Type B pancreatic cell (in vitro differentiated cells): ENCODE measurements at places on chromosomes 5 and 9.

DNA sequence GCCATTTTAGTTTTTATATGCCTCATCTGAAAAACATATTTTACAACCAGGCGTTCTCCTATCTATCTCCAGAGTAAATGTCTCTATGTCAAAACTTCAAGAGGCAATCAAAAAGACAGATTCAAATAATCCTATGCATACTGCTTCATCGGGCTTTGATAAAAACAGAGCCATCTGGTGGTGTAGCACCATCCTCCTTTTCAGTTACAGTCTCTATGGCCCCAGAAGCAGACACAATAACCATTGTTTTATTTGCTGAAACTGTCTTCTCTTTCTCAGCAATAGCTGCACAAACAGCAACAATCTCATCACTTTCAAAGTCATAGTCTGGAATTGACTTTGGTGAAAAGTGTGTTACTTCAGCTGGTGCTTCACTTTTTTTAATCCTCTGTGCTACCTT is 36.3 kb downstream of the PTGER4 start:
- DNase-seq, result no peak

DNA sequence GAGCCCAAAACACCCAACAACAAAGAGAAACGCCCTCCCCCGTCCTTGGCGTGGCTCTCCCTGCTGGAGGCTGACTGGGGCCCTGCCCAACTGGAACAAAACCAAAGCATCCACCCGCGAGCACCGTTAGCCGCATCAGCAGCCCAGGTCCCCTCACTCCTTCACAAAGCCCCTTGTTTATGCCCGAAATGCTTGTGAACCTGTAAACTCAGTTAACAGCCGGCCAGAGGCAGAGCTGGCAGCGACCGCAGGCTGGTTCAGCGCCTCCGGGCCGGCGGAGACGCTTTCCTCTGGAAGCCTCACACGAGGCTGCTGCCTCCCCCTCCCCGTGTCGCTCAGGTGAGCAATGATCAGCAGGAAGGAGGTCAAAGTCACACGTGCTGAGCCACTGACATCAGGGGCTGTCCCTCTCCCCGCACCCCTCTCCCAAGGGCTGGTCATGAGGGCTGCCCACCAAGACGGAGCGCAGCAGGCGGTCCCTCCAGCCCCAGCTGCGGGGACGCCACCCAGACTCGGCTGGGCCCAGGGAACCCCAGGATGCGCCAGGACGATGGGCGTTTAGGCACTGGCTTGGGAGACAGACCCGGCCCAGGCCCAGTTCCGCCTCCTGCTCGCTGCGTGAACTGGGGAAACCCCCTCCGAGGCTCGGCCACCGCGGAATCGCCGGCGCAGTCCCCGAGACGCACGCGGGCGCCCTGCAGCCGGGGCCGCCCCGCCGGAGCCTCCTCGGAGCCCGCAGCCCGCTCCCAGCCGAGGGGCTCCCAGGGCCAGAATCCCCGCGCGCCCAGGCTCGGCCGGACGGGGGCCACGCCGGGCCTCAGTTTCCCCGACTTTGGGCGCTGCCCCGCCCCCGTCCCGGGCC is 563 bp downstream of the SNAPC4 start:
- DNase-seq, result no peak

- DNase-seq, result no peak
Observed at GRCh38 chr9:2459756-2460155, 161.8 kb upstream of the VLDLR start.

DNA sequence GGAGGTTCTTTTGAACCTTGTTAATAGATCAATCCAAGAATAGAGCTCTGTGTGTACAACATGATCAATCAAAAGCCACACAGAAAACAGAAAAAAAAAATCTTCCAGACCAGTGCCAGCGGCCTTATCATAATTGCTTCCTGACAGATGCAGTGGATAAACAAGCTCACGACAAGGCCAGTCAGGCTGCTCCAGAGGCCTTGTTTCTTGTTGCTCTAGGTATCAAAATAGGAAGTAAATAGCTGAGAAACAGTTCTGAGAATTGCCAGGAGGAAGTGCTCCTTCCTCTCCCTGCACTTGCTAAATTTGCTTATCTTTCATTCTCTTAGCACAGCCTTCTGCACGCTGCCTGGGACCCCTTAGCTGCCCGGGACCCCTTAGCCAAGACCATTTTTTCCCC is 199.0 kb upstream of the TARS1 start:
- no peak for DNase-seq

- no peak for DNase-seq
Observed at GRCh38 chr5:107331312-107331711, 339.4 kb downstream of the EFNA5 start.

DNA sequence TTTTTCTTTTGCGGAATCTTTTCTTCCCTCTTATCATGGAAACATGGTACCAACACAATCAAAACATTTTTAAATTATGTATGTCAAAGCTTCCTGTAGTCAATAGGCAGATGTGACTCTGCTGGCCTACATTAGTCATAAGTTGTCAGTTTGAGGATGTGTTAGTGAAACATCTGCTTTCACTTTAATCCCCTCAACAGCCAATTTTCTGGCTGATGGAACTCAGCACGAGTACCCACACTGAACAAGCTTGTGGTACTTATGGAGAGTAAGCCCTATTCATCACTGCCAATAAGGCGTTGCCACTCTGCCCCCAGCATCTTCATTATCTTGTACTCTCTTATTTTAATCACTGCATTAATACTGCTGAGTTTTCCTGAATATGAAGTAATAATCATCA is 1034.4 kb downstream of the CDH9 start:
- DNase-seq, result no peak

- no peak for DNase-seq
Observed at GRCh38 chr9:131174681-131175239, 49.4 kb downstream of the NUP214 start.

DNA sequence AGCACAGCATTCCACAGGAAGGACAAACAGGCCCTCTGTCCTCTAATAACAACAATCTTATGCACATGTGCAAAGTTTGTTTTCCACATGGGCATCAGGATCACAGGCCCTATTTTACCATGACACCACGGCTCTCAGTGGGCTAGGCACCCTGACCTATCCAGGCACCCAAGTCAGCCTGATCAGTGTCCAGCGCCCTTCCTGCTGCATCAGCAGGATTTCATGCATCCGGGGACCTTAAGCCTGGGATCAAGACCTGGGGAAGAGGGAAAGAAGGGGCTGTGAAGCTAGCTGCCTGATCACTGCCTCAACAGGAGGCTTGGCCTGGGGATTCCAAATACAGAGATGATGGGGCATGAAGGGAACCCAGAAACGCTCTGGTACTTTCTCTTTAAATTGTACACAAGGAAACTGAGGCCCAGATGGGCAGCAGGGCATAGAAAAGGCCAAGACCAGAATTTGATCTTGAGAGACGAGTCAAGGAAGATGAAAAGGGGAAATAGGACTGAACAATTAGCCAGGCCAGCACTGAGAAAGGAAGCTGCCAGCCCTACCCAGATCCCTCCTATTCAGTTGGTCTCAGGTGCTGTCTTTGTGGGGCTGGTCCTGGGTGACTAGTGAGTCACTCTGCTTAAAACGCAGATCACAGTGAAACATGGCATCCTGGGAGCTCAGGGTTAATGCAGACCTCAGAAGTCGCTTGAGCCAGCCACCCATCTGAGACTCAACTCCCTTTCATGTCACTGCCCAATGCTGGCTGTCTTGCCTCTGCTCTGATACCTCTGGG is 57.9 kb downstream of the SHB start:
- no peak for DNase-seq

DNA sequence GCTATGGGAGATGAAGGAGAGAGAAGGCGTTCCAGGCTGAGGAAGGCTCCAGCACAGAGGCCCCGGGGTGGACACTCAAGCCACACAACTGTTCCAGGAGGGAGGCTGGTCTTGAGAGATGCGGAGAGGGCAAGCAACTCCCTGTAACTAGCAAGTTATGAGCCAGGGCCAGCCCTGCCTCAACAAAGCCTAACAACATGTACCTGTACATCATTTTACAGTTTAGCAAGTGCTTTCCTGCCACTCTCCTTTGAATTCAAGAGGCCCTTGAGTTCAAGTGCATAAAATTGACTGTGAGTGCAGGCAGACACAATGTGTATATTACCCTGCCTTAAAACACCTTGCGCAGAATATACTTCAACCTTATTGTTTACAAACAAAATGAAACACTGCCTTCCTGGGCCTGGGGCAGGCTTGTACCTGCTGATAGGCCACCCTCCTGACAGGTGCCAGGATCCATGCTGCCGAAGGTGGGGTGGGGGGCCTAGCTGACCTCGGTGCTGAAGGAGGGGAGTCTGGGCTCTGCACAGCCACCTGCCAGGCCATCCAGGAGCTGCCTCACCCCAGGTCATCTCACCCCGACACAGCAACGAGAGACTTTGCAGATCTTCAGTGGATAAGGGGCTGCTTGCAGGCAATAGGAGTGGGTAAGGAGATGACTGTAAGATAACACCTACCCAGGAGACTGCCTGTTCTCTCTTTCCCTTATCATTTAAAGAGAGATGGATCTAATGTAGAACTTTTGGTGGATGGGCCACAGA is 80.0 kb downstream of the PPARGC1B start:
- no peak for DNase-seq

DNA sequence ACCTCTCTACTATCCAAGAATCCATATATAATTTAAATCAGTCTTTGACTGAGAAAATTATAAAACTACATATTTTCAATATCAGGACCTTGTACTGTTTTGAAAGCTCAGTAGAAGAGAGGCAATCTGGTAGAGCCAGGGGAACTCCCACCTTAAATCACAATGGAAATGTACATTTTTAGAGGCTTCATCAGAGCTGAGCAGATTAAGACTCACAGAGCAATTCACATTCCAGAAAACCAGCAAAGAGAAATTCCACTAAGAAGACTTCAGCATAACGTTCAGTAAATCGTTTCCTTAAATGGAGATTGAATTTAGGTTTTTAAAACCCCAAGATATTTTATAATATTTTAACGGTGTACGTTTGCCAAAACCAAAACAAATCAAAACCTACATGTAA is 227.8 kb upstream of the TRPM3 start:
- no peak for DNase-seq

- peak; percentile 62 for DNase-seq
Observed at GRCh38 chr9:135604437-135605237, 34.7 kb downstream of the GLT6D1 start.

GRCh38 chr5:176416965-176417364 is 626 bp upstream of the CLTB start:
- no peak for DNase-seq

GRCh38 chr9:91066856-91067255 is 265.2 kb downstream of the SYK start:
- DNase-seq, result peak; percentile 56

- DNase-seq, result no peak
Observed at GRCh38 chr5:170021506-170021905, 41.2 kb upstream of the INSYN2B start.
